Femur (tissue), 1 donor: ENCODE measurements at places on chromosomes 2 and 18.

DNA sequence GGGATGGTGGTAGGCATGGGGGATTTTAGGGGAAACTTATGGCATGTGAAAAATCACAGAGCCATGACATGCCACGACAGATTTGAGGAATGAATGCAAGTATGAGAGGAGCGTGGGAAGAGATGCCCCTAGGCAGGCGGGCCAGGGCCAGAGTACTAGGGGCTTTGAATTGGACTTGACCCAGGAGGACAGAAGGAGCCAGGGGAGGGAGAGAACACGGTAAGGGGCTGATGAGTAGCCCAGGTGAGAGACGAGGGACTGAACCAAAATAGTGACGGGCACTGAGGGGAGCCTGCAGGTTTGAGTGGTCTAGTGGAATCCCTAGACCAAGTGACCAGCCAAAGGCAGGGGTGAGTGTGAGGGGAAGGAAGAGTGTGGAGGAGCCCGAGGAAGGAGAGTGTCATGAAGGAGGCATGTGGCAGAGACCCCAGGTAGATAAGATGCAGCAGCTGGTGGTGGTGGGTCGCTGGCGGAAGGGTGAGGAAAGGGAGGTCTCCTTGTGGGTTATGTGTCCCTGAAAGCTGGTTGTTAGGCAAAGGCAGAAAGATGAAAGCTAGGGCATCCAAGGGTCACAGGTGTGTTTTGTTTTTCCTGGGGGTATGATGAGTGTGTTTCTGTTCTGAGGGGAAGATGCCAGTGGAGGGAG, 48.7 kb downstream of the ZBTB7C start:
- no peak for DNase-seq

DNA sequence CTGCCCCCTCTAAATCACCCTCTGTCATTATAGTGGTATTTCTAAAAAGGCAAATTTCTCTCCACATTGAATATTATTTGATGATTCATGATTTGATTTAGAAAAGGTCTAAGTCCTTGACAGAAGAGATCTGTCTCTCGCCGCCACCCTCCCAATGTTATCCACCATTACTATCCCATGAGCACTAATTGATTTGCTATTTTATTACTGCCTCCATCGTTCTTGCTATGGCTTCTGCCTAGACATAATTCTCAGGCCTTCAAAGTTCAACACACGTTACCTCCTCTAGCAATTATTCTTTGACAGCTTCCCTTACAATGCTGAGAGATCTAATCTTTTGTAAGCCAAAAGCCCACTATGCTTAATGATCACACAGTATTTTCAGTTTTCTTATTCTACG, 507.0 kb upstream of the CHAC2 start:
- no peak for DNase-seq

GRCh38 chr2:130819608-130820278, 17.0 kb upstream of the ARHGEF4 start:
- DNase-seq, result no peak

DNA sequence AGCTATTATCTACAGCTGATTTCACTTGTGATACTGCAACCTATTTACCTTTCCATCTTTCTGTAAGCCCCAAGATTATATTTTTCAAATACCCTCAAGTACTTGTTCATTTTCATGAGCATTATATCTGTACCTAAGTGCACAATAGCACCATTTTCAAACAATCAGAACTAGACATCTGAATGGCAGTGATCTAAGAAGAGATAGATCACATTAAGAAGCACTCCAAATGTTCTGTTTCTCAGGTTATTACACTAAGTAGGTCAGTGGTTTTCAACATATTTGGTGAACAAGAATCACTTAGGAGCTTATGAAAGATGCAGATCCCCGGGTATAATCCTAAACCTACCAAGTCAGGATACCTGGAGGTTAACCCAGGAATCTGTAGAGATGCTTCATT, 872.7 kb downstream of the DCDC2C start:
- DNase-seq, result no peak

DNA sequence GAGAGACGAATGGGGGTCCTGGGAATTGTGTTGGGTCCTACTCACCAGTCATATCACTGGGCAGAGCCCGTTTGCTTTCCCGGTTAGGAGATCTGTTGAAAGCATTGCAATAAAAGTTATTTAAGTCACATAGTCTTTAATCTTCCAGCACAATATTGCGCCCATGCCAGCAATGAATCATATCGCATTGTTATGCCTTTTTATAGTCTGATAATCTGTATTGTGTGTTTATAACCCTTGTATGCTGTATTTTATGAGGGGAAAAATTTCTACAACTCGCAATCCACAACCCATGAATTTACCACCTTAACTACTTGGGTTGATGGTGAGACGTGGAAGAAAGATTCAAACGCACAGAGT, 211.9 kb upstream of the SMIM21 start:
- no peak for DNase-seq

DNA sequence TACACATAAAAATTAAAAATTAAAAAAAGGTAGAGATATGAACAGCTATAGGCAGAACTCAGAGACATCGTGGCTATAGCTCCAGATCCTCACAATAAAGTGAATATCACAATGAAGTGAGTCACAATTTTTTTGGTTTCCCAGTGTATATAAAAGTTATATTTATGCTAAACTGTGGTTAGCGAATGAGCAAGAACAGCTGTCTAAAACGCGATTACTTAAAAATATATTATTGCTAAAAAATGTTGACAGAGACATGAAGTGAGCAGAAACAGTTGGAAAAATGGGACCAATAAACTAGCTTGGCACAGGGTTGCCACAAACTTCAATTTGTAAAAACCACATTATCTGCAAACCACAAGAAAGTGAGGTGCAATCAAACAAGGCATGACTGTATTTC, 551.7 kb upstream of the NETO1 start:
- no peak for DNase-seq

DNA sequence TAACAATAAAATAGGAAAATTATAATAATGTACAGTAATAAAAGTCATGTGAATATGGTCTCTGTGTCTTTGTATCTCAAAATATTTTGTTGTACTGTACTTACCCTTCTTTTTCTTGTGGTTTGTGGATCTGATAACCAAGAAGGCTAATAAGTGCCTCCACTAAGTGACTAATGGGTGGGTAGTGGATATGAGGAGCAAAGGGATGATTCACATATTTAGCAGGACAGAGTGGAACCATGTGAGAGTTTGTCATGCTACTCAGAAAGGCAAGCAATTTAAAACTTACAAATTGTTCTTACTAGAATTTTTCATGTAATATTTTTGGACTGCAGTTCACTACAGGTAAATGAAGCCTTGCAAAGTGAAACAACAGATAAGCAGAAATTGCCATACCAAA, 1241.2 kb upstream of the CDH2 start:
- no peak for DNase-seq
